ENCODE measurements at places on chromosomes 13 and 19.

DNA sequence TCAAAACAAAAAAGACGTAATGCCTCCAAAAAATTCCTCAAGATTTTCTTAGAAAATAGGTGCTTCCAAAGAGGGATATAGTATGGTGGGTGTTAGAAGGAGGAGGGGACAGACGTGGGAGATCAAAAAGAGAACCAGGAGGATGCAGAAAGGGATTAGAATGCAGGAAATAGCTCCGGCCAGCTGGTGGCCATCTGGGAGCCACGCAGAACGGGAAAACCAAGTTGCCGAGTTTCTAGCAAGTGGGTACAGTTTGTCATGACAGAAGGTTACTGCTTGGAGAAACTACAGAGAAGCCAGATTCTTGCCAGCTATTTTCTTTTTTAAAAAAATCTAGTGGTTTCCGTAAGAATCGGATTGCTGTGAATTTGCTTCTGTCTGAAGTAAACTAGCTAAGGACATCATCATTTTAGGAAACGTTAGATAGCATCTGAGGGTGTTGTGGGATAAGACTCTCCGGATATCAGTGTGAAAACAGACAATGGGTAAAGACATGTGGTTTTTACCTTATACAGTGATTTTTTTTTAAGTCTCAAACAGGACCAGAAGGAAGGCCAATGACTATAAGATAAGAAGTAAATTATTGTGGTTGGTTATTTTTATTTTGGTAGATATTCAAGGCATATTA is 104.9 kb downstream of the HSPH1 start:
- DNase-seq = no peak

- DNase-seq = no peak
These were observed 53.6 kb upstream of the ABCC4 start for GRCh38 chr13:95354680-95355487.

DNA sequence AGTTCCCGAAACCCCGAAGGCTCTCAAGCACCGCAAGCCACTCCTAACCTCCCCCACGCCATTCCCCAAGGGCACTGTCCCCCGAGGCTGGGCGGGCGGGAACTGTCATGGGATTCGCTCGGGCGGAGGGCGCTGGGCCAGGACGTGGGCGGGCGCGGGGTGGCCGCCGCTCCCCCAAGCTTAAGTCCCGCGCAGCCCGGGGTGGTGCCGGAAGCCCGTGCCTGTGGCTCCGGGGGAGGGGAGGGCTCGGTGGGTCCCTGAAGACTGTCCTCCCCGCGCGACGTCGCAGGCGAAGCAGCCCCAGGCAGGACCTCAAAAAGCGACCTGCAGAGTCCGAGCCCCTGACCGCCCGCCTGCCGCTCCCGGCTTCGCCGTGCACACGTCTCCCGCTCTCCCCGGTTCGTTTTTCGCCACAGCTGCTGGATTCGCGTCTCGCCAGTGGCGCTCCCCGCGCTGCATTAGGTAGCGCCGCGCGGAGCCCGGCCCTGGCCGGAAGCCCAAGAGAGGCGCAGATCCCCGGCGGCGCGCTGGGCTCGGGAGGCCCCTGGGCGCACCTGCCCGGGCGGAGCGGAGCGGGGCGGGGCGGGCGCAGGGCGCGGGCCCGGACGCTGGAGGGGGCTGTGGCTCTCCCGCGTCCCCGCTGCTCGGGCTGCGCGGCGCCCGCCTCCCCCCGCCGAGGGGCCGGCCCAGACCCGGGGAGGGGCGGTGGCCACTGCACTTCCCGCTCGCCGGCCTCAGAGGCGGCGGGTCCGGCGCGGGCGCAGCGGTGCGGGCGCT is at the start of gene FARP1:
FARP1 (plus strand) TSS at position 715 of the 777 bp plus-strand sequence. CDS start 70,149 bp downstream, outside the sequence.
- DNase-seq = peak; percentile 76

- no peak for DNase-seq
These were observed 599.7 kb upstream of the SLITRK1 start for GRCh38 chr13:84481958-84482357.

DNA sequence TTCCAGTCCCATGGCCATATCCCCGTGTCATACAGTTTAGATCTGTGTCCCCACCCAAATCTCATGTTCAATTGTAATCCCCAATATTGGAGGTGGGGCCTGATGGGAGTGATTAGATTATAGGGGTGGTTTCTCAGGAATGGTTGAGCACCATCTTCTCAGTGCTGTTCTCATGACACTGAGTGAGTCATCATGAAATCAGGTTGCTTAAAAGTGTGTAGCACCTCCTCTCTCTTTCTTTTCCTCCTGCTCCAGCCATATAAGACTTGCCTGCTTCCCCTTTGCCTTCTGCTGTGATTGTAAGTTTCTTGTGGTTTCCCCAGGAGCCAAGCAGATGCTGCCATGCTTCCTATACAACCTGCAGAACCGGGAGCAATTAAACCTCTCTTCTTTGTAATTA is 197.8 kb downstream of the NALCN start:
- no peak for DNase-seq

DNA sequence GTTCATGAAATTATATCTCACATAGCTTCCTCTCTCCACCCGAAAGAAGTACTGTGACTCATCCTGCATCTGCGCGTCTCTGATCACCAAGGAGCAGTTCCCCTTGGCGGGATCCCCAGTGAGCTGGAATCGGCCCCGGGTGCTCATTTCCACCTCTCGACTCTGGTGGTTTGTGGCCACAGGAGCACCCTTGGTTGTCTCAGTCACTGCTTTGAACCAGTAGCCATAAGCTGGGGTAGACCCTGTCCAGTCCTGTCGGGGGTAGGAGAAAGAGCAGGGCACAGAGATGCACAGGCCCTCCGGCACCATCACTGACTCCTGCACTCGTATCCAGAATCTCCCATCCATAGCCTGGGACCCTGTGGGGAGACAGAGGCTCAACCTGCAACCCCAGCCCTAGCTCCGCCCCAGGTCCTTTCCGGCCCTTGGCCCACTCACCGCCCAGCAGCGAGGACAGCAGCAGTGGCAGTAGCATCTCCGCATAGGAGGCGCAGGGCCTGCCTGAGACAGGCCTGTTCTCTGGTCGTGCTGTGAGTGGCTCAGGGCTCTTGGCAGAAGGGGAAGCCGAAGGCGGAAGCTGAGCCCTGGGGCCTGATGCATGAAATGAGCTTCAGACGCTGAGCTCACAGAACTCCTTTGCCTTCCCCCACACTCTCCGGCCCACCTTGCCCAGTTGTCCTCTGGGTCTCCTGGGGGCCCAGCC is at the start of gene SIGLEC10:
SIGLEC10 (minus strand) TSS at position 536 of the 703 bp plus-strand sequence; CDS start at position 475, 61 bp downstream.
- peak; percentile 63 for DNase-seq
